ENCODE measurements at places on chromosomes 1 and 21.

- DNase-seq, result no peak
Measured at GRCh38 chr1:1407636-1408318, 684 bp upstream of the MRPL20 start.

- no peak for DNase-seq
Measured at GRCh38 chr1:177340601-177341067, 169.9 kb downstream of the BRINP2 start.

DNA sequence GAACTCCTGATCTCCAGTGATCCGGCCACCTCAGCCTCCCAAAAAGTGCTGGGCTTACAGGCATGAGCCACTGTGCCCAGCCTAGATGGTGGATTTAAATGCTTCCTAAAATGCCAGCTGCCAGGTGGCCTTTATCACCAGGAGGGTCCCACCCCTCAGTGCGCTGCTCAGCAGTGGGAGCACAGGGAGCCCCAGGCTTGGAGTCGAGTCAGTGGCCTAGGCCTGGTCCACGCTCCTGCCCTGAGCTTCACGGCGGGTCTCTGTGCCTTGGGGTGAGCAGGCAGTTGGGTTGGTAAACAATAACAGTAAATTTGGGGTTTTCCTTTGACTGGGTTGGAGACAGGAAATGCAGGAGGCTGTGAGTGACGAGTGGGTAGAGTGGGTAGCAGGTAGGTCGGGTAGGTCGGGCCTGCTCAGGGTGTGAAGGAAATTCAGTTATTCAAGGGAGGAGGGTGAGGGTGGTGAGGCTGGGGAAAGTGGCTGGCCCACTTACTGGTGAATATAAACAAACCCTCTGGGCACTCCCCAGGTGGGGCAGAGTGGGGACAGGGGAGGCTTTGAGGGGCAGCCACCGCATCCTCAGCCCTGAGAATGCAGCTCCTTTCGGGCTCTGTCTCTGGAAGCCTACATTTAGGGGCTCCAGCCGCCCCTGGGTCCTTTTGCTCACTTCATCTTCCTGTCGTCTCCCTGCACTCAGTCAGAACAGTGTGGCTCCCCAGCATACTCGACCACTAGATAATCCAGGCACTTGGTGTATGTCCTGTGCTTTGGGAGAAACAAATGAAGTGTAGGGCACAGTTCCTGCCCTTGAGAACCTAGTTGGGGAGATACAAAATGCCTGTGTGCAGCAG is 33.5 kb upstream of the IL19 start:
- no peak for DNase-seq

DNA sequence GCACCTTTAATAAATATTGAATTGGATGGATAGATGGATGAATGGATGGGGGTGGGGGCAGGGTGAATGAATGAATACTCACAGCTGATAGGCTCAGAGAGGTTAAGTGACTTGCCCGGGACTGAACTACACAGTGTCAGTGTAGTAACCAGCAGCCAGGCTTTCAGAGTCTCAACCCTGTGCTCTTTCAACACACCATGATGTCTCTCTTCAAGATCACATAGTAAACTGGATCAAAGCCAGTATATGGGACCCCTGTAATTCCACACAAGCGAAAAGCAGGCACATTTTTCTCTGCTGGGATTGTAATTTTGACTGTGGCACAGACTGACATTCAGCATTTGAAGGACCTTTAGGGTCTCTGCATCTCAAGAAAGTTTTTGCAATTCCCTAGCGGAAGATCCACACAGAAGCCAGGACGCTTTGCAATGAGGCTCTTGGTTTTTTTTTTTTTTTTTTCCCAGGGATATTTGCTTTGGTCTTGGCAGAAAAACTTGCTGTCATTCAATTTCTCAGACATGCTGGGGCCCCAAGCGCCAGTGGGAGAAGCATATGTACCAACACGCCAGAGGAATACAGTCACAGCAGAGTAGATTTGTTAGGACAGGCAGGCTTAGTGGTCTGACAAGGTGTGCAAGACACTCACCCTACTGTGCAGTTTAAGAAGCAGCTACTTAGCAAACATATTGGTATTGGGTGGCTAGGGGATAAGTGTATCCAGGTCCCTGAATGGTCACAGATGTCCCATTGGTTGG is 213.1 kb upstream of the CAMK1G start:
- no peak for DNase-seq

DNA sequence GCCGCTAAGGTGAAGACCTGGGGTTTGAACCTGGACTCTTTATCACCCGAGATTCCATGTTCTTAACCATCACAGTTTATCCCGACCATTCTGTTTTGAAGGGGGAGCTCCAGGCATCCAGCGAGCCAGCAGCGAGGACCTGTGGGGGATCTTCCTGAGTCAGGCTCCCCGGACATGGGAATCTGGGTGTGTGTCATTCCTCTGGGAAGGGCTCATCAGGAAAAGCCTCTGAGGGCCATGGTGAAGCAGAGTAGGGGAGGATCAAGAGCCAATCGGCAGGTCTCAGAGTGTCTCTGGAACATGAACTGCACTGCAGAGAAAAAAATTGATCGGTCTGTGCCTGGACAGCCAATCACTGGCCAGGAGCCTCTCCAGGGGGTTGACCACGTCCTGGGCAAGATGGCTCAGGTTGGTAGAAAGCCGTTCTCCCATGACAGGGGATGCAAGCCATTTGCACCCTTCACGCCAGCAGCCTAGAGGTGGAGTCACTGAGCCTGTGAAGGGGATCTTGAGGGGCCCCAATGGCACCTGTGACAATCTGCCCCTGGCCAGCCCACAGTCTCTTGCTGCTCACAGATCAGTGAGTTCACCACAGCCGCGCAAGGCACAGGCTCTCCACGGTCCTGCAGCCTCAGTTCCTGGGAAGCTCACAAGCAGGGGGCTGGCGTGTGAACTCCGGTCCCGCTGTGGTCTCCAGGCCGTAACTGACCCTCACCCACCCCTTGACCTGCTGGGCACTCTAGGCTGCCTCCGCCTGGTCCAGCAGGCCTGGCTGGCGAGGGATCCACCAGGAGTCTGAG is 20.4 kb upstream of the ACTRT2 start:
- no peak for DNase-seq

GRCh38 chr1:3181956-3182355 is 113.0 kb downstream of the PRDM16 start:
- no peak for DNase-seq

- no peak for DNase-seq
Measured at GRCh38 chr1:156814571-156815260, 1.9 kb downstream of the SH2D2A start.

GRCh38 chr1:157776971-157777391 is at the start of gene FCRL2:
Gene FCRL2 (minus strand): TSS chr1:157777132. CDS start chr1:157777073, 59 bp downstream.
- DNase-seq, result no peak

GRCh38 chr1:200226969-200227303 is 182.9 kb downstream of the ZNF281 start:
- DNase-seq, result no peak

GRCh38 chr1:91791691-91792488 is 94.1 kb downstream of the TGFBR3 start:
- DNase-seq, result no peak

DNA sequence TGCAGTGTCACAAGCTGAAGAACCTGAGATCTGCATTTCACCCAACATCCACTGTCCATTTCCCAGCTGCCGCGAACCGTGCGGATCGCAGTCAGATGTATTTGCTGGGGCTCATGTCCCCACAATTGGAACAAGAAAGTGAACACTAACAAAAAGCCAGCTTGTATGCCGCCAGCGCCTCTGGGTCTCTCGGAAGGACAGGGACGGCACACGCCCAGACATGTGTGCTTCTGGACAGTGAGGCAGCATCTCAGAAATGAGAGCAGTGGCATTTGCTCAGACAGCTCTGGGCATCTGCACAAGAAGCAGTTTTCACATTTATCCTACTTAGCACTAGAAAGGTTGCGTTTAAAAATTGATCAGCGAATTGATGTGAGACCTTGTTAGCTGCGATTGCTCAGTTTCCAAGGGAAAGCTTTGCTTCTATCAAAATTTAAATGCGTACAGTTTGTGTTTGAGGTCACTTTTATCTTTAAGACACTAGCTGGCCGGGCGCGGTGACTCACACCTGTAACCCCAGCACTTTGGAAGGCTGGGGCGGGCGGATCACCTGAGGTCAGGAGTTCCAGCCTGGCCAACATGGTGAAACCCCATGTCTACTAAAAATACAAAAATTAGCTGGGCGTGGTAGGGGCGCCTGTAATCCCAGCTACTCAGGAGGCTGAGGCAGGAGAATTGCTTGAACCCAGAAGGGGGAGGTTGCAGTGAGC is 28.7 kb downstream of the KCNAB2 start:
- DNase-seq, result no peak

DNA sequence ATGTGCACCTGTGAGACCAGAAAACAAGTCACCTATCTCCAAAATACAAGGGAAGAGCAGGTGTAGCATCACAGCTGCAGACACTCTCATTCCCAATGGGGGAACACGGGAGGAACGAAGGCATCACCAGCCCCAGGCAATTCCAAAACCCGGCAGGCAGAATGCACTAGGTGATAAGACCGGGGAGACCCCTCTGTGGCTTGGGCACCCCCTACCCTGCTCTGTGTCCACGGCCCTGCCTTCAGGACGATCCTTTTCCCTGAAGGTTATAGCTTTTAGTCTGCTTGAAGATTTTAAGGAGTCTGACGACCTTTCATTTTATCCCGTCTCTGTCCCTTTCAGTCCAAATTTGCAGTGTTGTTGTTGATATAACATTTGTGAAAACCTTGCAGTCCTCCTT is 19.2 kb downstream of the TRPM2 start:
- no peak for DNase-seq

DNA sequence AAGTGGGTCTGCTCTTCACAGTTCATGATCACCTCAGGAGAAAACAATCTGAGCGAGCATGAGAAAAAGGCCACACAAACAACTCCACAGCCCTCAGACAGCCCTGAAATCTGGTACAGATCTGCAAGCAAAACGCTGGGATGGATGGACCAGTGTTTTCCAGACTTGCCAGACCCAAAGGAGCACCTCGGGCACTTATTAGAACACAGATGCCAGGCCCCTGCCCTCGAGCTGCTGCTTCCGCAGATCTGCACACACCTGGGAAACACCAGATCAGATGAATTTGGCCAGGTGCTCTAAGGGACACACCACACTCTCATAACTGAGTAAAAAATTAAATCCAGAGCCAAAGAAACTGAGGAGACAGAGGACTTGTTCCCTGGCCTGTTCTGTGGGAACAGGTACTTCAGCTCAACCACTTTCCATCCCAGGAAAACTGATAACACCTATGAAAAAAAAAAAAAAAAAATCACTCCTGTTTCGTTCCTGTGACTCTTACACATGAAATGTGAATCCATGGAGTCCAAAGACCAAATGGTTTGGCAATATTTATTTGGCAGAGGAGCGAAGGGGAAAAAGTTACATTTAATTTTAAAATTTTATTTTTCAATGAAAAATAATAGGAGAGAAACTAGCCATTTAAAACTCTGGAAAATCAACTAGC is 202.9 kb upstream of the ESRRG start:
- DNase-seq, result no peak

GRCh38 chr1:44786138-44786840 is 1.7 kb downstream of the BEST4 start:
- DNase-seq, result no peak

GRCh38 chr1:24991697-24992096 is 61.6 kb upstream of the RUNX3 start:
- no peak for DNase-seq

GRCh38 chr1:179586107-179586823 is 5.4 kb upstream of the TDRD5 start:
- peak; percentile 74 for DNase-seq

DNA sequence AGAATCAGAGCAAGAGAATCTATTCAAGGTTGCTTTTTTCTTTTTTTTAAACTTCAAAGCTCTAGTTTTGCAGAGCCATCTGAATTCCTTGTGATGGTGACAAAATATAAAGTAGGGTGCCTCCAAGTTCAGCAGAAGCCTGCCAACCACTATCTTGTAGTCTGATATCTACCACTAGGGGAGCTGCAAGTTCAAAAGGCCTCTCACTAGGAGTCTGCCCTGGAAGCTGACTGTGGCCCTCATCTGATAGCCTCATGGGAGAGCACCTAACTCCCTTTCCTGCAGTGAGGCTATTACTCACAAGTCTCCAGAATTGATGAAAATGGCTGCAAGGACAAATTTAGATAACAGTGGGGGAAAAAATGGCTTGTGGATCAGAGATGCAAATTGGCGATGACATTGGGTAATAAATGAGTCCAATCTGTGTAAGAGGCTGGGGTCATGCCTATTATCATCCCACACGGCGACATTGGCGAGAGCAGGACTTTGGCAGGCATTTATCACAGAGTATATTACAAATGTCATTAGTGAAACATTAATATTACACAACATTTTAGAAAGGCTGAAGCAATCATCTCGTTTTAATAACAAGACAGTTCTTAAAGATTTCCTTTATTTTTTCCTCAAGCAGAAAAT is 10.7 kb upstream of the ZP4 start:
- DNase-seq, result no peak

GRCh38 chr1:33735624-33736023 is 128.3 kb upstream of the HMGB4 start:
- no peak for DNase-seq

GRCh38 chr21:44533891-44534627 is 5.9 kb downstream of the KRTAP10-1 start:
- no peak for DNase-seq

DNA sequence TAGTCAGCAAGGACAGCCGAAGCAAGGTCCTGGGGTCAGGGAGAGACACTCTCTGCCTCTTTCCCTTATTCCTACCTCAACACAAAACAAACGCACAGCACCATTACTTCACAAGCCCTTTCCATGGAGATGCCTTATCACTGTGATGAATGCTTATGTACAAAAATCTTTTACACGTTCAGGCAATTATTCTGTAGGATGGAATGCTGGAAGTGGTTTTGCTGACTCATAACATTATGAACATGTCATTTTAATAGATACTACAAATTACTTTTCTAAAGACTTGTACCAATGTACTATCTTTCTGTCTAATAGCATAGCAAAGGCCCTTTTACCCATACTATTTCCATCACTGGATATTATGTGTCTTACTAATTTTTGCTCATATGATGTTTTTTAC is 98.4 kb downstream of the TTLL7 start:
- DNase-seq, result no peak

DNA sequence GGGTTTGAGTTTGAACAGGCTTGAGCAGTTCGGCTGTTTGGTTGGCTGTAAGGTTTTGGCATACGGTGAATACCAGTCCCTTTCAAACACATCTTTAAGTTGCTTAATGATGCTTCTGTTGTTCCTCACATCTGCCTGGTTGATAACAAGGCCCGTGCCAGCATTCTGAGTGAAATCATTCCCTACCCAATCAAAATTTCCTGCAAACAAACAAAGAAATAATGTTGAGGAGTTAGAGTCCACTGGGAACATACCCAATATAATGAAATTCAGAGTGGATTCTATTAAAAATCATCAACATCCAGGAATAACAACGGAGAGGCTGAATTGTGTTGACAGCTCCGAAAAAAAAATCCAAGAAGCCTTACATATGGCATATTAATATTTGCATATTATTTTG is 91.0 kb upstream of the MAP1LC3C start:
- DNase-seq, result no peak

- DNase-seq, result no peak
Measured at GRCh38 chr1:14672005-14672404, 73.5 kb downstream of the KAZN start.

- DNase-seq, result no peak
Measured at GRCh38 chr1:112636056-112636455, 16.4 kb downstream of the CAPZA1 start.

Measured in NCI-H1092 (cell line).